ENCODE measurements at places on chromosomes 1 and 21.

- DNase-seq: no peak
These were observed 771 bp upstream of the NTNG1 start for GRCh38 chr1:107139833-107140702.

- DNase-seq: no peak
These were observed 51.4 kb upstream of the S1PR1 start for GRCh38 chr1:101185421-101185820.

DNA sequence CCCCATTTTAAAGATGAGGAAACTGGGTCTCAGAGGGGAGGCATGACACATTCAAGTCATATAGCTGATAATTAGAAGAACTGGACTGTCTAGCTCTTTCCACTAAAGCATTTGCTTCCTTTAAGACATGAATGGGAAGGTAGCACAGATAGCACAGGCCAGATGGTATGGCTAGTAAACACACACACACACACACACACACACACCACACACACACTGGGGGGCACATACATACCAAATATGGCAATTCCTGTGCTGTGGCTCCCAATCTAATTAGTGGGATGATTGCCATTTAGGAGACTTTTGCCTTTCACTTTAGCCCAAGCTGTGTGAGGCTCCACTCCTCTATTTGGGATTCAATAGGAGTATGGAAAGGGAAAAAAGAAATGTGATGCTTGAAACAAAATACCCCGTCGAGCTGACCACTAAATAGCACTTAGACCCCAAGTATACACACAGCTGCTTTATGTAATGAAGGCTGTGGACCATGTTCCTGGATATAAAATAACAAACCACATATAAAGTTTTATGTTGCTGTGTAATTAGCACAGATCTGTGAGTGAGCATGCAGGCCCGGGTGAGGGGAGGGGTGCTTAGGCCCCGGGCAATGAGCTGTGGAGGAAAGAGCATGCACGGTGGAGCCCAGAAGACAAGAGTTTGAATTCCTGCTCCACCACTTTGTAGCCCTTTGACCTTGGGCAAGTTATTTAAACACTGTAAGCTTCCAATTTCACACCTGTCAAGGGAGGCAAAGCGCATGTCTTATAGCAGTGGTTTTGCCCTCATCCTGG lies 6.8 kb upstream of the TRABD2B start:
- DNase-seq: no peak

- no peak for DNase-seq
These were observed 85.6 kb downstream of the EPS15 start for GRCh38 chr1:51433269-51433971.

GRCh38 chr1:30981172-30981571 lies 72.6 kb upstream of the SDC3 start:
- DNase-seq: no peak

GRCh38 chr1:27031235-27032118 lies 18.8 kb upstream of the TENT5B start:
- no peak for DNase-seq

- DNase-seq: no peak
These were observed 1.2 kb downstream of the NEGR1 start for GRCh38 chr1:72281144-72281543.

Measured in stimulated activated CD8-positive, alpha-beta memory T cell treated with anti-CD3 and anti-CD28 coated beads, Interleukin-4, amount 100 ng/mL, for 1 hour (primary cell).